Fibroblast of skin of scalp (primary cell): ENCODE measurements at places on chromosomes 11 and 22.

GRCh38 chr11:68756171-68756766 lies 4.9 kb upstream of the TESMIN start:
- no peak for DNase-seq

- no peak for DNase-seq
Observed at GRCh38 chr11:108984523-108984922, 319.7 kb downstream of the DDX10 start.

GRCh38 chr11:103079833-103080232 lies 12.1 kb downstream of the DCUN1D5 start:
- DNase-seq = peak; percentile 14

DNA sequence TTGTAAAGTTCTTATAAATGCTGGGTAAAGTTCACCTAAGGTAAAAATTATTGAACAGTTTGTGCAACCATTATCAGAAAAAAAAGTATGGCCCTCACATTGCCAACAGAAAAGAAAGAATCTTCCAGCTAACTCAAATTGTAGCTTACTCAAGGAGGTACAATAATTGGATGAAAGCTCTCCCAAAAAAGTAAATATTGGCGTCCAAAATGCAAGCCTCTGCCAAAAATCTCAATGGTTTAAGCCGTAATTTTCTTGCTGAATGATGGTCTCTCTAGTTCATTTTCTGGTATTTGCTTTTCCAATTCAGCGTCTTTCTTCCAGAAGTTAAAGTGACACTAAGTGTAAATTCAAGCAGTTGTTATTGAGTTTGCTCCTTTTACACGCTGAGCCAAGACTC lies 727.3 kb downstream of the LRRC4C start:
- DNase-seq = no peak

DNA sequence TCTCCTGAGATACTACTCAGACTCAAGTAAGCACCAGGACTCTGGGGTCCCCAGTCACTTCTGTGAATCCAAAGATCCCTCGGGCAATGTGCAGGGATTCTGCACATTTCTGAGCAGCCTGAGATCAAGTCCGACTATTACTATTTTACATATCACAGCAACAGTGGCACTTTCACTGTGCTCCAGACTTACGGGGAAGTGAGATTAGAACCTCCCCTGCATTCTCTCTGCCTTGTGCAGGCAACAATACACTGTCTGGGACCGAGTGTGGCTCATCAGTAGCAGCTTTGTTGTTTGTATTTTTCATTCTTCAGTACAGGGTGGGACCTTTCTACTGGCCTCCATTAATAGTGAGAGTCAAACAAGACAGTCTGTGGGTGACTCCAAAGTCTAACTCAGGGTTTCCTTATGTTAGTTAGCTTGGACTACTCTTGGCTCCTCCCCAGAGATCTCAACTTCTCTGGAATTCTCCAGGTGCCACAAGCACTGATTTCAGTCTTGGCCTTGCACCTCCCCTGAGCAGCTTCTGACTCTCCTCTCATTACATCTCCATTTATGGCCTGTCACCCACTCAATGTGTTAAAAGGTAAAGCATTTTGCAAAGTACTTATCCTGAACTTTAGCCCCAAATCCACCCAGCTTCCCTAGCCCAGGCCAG lies 76.2 kb upstream of the TOP3B start:
- DNase-seq = no peak

DNA sequence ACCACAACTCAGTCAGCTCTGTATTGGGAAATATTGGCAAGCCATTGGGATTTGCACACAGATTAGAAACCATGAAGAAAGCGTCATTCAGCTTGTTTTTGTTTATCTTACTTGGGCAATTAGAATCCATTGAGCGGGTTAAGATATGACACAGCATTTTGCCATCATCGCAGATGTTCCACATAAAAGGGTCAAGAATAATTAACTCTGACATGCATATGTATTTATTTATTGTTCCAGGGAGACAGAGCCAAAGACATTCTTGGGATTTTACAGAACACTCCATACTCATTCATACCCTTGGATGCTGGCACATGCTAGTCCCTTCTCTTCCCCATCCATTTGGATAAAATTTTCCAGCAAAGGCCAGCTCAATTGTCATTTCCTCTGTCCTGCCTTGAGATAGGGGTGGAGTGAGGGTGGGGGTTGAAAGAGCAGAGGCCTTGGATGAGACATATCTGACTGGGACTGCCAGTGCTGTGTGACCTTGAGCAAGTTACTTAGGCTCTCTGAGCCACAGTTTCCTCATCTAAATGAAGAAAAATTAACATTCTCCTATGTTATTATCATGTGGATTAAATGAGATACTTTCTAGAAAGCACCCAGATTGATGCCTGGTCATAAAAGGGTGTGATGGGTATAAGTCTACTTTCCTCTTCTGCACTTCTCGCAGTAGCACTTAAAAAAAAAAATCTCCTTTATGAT lies 179.7 kb downstream of the RRAS2 start:
- DNase-seq = peak; percentile 13

- no peak for DNase-seq
Observed at GRCh38 chr11:60978546-60979380, 7.3 kb downstream of the CD6 start.

DNA sequence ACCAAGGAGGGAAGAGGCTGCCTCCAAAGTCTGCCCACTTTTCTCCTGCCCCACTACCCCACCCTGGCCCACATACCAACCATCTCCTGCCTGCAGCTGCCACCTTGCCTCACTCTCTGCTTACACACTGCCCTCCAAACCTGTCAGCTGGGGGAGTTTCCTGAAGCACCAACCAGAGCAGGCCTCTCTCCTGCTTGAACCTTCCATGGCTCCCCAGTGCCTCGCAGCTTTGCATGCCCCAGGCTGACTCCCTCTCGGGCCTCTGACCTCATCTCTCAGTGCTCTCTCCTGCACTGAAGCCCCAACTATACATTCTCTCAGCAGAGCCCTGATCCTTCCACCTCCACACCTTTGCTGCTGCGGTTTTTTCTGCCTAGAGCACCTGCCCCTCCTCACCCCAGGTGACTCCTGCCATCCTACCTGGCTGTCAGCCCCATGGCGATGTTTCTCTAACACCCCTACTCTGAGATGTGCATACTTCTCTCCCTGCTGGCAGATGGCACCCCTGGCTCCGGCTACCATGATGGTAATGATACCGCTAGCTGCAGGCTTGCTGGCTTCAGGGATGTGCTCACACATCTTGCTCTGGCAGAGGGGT lies 43.5 kb downstream of the MN1 start:
- DNase-seq = no peak

GRCh38 chr11:95432714-95433503 lies 201.9 kb upstream of the SESN3 start:
- no peak for DNase-seq

DNA sequence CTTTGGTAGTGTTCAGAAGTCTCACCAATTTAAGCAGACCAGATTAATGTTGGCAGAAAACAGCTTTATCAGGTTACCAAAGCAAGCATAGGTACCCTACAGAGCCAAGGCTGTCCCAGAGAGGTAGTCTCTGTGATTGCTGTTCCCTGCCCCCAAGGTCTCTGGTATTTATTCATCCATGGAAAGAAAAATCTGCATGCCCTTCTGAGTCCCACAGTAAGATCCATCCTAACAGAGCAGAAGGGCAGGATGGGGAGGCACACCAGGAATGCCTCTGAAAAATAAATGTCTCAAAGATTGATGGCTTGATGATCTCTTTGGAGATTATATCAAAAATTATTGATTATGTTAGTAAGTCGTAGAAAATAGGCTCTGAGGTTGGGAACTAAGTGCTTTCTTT lies 122.8 kb downstream of the FAT3 start:
- no peak for DNase-seq

GRCh38 chr11:30911247-30911646 lies 325.1 kb upstream of the MPPED2 start:
- no peak for DNase-seq

DNA sequence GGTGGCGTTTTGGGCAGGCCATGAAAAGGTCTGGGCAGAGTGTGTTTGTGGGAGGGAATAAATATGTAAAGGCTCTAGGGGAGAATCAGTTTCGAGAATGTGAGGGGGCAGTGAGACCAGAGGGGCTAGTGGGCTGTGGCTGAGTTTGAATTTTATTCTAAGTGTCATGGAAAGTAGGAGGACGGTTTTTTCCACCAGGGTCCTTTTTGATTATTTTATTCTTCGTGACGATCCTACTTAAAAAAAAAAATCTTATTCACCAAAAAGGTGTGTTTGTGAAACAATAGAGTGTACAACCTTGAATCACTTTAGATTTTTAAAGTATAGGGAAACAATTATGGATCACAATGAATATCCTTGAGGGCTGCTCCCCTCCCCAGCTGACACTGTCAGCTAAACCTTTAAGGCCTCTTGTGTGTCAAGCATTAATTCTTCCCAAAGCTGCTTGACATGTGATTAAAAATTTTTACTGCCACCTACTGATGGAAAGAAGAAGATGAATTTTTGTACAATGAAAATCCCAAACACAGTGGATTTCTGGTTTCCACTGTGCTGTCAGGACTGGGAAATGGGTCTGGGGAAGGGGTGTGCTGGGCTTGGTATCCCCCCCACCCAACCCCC lies 107.5 kb upstream of the OR4B1 start:
- DNase-seq = peak; percentile 72

- DNase-seq = no peak
Observed at GRCh38 chr11:67355023-67355793, 1.9 kb upstream of the POLD4 start.

- DNase-seq = peak; percentile 74
Observed at GRCh38 chr11:22879630-22880029, 19.4 kb upstream of the CCDC179 start.

DNA sequence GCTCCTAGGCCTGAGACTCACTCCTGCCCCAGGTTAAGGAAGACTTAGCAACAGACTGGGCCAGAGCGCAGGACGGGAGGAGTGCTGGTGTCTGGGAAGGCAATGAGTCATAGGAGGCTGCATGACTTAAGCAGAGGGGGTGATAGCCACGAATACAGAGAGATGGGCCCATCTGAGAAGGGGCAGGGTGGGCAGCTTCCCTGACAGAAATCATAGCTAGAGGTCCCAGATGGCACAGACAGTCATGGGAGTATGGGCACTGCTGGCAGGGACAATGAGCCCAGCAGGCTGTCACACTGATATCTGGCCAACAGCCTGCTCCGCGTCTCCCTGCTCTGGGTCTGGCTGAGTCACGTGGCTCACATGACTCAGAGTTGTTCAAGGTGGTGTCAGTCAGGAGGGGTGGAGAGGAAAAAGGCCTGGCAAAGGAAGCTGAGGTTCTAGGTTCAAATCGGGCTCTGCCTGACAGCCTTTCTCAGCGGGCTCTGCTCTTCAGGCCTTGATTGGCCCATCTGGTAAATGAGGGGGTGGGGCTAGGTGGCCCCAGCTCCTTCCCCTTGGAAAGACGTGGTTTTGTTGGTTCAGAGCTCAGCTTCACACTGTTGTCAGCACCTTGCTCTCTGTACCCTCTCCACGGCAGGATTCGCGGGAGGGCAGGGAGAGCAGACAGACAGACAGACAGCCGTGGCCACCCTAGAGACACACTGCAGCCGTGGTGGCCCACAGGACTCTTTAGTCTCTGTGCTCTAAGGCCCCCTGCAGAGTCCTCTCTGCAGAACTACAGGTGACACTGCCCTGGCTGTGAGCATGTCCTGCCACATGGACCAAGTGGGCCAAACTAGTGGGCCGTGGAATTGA lies 47.8 kb downstream of the DBX1 start:
- DNase-seq = peak; percentile 92

- no peak for DNase-seq
Observed at GRCh38 chr11:46537121-46537520, 56.7 kb downstream of the AMBRA1 start.

- DNase-seq = peak; percentile 29
Observed at GRCh38 chr11:9210922-9211320, 54.2 kb downstream of the DENND5A start.

DNA sequence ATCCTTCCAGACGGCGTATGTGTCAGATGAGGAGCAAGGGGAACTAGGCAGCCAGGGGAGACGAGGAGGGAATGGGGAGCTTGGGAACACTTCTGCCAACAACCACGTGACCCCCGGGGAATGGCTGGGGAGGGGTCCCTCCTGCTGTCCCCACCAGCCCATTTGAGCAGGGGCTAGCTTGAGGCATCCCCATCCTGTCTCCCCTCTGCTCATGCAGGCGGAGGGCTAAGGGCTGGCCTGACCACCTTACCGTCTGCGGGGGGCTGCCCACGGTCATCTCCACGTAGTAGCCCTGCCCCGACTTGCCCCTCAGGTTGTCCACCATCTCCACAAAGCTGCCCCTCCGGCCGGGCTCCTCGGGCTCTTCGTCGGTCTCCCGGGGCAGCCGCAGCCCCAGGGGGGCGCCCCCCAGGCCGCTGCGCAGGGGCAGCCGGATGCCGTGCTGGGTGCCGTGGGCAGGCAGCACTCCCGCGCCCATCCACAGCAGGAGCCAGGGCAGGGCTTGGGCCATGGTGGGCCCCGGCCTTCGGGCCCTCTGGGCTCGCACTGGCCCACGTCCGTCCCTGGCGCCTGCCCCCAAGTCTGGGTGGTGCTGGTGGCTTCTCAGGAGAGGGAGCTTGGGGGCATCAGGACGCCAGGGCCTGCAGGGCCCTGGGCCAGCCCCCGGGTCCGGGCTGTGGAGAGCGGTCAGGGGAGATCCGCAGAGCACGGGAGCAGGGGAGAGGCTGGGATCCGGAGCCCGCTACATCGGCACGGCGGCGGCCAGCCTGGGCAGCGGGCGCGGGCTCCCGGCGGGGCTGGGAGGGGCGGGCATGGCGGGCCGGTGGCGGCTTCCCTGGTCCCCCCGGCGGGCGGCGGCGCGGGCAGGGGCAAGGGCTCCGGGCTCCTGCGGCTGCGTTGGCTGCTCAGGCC lies 515 bp downstream of the BACE1 start:
- no peak for DNase-seq

GRCh38 chr11:15286465-15286864 lies 171.7 kb downstream of the INSC start:
- no peak for DNase-seq
